ENCODE measurements at places on chromosomes 6 and 20. TPM values are rescaled to one million over a fixed set of nuclear protein-coding genes. Genes with fewer than 3 reads are reported as not detected.

TAGAP gene
- total RNA-seq = 137 TPM

PPP1R16B gene
- 129 TPM for total RNA-seq

LRRN4 gene
- not detected for total RNA-seq

TRMT11 gene
- 19.0 TPM for total RNA-seq

RAET1L gene
- total RNA-seq = not detected

HLA-DQA1 gene
- total RNA-seq = 5.5 TPM

RUNX2 gene
- total RNA-seq = 13.8 TPM

TBPL1 gene
- 48.7 TPM for total RNA-seq

TTI1 gene
- 12.6 TPM for total RNA-seq

FLRT3 gene
- not detected for total RNA-seq

ADGRG6 gene
- 0.54 TPM for total RNA-seq

SCUBE3 gene
- total RNA-seq = not detected

DDX39B gene
- total RNA-seq = 518 TPM

NR2E1 gene
- not detected for total RNA-seq

TENT5A gene
- total RNA-seq = 7.5 TPM

LTA gene
- total RNA-seq = 17.2 TPM

PHF1 gene
- 588 TPM for total RNA-seq

ASIP gene
- not detected for total RNA-seq

POU3F2 gene
- not detected for total RNA-seq

CDC5L gene
- total RNA-seq = 24.4 TPM

GPX5 gene
- not detected for total RNA-seq

ZC2HC1B gene
- not detected for total RNA-seq

LIN28B gene
- not detected for total RNA-seq

OPN5 gene
- total RNA-seq = not detected

GGT7 gene
- 26.4 TPM for total RNA-seq

SSTR4 gene
- not detected for total RNA-seq

SIM1 gene
- not detected for total RNA-seq

CD83 gene
- 57.2 TPM for total RNA-seq

CEP85L gene
- 86.2 TPM for total RNA-seq

NRN1 gene
- total RNA-seq = not detected

RAMACL gene
- 0.31 TPM for total RNA-seq

HLA-G gene
- total RNA-seq = 6.9 TPM

CFB gene
- total RNA-seq = 2.3 TPM

DACT2 gene
- not detected for total RNA-seq

CST4 gene
- total RNA-seq = not detected

OPRL1 gene
- 0.69 TPM for total RNA-seq

LKAAEAR1 gene
- total RNA-seq = not detected

SMPDL3A gene
- total RNA-seq = not detected

FNDC1 gene
- not detected for total RNA-seq

OR2H2 gene
- not detected for total RNA-seq

SEL1L2 gene
- not detected for total RNA-seq

BEND6 gene
- total RNA-seq = not detected

RSPH9 gene
- total RNA-seq = not detected

SCGN gene
- not detected for total RNA-seq

NINL gene
- total RNA-seq = 0.89 TPM

SAMD3 gene
- total RNA-seq = 41.0 TPM

TMC2 gene
- not detected for total RNA-seq

RIMS1 gene
- not detected for total RNA-seq
